ENCODE measurements at places on chromosomes 7 and 10.

DNA sequence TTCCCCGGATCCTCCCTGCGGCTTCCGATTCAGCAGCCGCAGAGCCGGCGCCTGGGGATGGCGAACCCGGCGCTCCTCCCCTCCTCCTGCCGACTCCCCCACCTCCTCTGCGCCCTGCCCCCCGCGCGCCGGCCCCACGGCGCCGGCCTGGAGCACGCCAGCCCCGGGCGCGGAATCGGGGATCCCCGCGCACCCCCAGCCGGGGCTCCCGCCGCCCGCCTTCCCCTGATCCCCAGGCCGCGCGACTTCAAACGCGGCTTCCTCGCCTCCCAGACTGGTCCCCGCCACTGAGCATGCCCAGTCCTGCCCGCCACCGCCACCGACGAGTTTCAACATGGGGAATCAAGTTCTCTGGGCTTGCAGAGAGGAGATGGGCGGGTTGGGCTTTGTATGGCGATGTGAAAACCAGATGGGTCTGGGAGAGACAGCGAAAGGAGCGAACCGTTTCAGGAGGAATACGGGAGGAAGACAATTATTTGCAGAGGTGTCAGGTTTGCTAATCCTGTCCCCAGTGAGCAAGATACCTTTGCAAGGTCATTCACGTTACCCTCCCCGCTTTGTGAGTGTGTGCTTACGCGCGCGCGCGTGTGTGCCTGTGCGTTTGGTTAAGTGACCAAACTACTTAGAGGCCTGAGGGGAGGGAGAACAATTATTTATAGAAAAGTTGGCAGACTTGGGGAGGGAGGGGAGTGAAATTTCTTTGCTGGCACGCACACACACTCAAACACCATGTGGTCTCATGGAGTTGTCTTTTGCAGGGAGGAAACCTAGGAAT is at the start of gene PANK1:
PANK1 (minus strand) TSS at position 276 of the 775 bp plus-strand sequence. CDS start 351 bp downstream, outside the sequence.
- peak; percentile 84 for DNase-seq

- no peak for DNase-seq
These were observed 345.2 kb upstream of the C7orf33 start for GRCh38 chr7:148245381-148245780.

DNA sequence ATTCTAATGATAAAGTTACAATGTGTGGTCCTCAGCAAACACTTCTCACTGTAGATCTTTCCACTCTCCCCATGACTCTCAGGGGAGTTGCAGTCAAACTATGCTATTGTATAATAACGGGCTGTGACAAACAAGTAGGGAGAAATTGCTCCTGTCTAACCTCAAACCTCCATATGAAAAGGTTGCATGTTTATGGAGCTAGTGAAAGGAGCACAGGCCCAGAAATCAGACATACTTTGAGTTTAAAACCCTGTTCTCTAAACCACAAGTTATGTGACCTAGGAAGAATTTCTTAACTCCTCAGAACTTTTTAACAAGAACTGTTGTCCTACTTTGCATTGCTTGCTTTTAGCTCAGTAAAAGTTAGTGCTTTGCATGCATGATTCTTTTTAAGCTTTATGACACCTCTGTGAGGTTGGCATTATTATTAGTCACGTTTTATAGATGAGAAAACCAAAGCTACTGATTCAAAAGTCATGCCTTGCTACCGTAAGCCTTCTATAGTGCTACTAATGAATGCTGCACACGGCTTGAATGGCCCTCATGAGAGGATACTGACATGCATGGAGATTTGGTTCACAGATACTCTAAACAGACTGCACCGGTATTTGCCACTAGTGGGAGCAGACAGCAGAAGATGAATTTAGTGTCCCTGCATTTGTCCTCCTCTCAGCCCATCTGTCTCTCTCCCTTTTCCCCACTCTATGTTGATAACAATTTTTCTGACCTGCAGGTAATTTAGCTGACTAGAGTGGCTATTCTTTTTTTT is 129.5 kb upstream of the PCGF5 start:
- DNase-seq, result peak; percentile 24

DNA sequence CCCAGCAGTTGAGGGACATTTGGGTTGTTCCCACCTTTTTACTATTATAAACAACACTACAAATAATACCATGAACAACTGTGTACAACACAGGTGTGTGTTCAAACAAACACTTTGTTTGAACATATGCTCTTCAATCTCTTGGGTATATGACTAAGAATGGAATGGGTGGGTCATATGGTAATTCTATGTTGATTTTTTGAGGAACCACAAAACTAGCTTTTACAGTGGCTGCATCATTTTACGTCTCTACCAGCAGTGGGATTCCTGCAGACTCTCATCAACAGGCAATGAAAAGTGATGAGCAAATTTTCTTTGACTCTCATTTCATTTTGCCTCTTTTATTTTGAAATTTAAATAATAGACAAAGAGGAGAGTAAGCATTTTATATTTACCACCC is 116.9 kb upstream of the KLF14 start:
- no peak for DNase-seq

GRCh38 chr7:101950450-101951119 is 133.2 kb downstream of the CUX1 start:
- no peak for DNase-seq

DNA sequence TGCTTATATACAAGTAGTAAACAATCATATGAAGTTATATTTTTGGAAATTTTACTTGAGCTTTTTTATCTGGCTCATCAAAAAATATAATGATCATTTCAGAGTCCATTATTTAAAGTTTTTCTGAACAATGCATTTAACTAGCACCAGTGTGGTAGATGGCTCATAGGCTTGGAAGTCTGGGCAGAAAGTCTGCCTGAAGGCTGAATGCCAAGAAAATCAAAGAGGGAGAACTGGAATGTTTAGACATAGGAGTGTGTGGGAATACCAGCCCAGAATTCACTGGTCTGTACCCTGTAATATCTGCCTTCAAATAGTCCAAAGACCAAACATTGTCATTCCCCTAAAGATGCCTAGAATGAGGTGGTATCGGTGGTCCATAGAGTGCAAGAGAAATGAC is 40.3 kb upstream of the ANK3 start:
- DNase-seq, result no peak

DNA sequence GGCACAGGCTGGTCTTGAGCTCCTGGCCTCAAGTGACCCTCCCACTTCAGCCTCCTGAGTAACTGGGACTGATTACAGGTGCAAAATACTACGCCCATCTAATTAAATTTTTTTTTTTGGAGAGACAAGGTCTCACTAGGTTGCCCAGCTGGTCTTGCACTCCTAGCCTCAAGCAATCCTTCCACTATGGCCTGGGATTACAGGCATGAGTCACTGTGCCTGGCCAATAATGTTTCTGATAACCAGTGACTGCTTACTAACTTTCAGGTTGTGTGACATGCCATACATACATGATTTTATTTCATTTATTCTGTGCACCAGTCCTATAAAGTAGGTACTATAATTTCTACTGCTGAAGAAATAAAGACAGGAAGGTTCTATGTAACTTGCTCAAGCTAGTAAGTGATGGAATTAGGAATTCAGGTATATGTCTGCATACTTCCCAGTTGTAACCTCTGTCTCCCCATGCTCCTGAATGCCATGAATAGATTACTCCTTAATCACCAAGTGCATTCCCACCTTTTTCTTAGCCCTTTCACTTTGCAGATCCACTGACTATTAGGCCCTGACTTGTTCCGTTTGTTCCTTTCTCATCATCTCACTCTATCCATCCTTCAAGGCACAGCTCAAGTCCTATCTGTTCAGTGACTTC is 28.1 kb downstream of the MCU start:
- DNase-seq, result no peak

GRCh38 chr10:131838966-131839742 is 61.7 kb upstream of the PPP2R2D start:
- DNase-seq, result no peak

- DNase-seq, result no peak
These were observed 197.2 kb upstream of the SH2B2 start for GRCh38 chr7:102089175-102090098.

- DNase-seq, result peak; percentile 73
These were observed 154.8 kb upstream of the PRR15 start for GRCh38 chr7:29408841-29409243.

DNA sequence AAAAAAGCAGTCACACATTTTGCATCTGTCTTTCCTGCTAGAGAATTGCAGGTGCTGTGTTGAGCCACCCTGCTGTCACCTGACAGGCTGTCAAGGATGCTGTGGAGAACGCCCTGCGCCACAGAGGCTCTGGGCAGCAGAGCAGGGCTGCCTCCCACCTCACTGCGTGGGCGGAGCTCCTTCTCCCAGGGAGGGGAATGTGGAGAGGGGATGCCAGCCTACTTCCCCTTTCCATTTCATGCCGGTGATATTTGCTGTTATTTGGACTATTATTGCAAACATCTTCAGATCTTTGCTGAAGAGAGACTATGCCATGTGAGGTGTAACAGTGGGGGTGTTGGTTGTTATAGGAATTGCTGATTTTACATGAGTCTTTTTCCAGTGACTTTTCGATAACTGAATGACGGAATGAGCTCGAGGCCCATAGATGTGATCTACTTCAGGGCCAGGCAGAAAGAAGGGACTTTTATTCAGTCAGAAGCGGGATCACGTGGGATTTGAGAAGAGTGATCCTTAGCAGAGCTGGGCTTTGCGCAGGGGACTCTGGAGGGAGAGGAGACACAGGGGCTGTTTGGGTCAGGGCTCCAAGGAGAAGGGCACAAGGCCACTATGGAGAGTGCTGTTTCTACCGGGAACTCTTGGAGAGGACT is 13.6 kb upstream of the PRKAG2 start:
- no peak for DNase-seq

DNA sequence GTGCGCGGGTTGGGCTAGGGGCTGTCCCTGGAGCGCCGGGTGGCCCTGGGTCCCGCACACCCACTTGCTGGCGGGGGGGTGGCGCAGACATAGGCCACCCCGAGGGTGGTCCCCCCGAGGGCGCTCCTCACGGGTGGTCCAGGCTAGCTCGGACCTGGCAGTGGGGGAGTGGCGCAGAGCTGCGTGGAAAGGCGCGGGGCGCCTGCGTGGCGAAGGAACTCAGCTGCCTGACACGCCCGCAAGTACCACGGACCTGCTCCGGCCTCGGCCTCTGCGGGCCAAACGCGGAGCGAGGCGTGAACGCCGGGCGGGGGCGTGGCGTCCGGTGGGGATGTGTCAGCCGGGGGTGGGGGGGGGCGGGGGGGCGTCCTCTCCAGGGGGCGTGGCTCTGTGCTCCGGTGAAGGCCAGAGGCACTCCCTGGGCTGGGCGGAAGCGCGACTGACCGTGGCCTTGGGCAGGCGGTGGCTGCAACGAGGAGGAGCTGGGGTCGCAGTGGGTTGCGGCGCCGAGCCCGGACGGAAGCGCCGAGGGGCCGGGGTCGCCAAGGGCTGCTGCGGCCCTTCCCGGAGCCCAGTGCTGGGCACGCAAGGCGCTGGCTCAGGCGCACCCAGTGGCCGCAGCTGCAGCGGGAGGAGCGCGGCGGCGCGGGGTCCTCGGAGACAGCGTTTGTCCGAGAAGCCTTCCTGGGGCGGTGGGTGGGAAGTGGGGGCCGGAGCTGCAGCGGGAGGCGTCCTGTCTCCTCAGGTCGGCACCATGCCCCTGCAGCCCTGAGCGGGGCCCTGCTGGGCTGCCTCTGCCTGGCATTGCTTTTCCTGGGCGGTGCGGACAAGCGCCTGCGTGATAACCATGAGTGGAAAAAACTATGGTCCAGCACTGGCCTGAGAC is 58.9 kb upstream of the NUPR2 start:
- DNase-seq, result no peak

- no peak for DNase-seq
These were observed 19.1 kb downstream of the ZFAND4 start for GRCh38 chr10:45653454-45653853.

DNA sequence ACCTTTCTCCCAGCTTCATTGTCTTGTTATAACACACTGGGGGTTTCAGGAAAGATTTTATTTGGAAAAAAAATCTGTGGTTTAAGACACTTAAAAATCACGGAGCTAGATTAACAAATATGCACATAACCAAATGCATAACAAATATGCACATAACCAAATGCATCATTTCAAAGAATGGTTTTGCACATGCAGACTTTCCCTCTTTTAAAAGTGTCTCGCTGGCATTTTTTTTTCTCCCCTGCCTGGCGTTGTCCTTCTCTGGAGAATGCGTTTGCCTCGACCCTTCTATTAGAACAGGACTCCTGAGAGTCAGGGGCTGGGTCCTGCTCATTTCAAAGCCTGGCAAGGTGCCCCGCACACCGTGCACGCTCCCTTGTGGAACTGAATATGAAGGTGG is 42.7 kb upstream of the LOXL4 start:
- DNase-seq, result no peak

DNA sequence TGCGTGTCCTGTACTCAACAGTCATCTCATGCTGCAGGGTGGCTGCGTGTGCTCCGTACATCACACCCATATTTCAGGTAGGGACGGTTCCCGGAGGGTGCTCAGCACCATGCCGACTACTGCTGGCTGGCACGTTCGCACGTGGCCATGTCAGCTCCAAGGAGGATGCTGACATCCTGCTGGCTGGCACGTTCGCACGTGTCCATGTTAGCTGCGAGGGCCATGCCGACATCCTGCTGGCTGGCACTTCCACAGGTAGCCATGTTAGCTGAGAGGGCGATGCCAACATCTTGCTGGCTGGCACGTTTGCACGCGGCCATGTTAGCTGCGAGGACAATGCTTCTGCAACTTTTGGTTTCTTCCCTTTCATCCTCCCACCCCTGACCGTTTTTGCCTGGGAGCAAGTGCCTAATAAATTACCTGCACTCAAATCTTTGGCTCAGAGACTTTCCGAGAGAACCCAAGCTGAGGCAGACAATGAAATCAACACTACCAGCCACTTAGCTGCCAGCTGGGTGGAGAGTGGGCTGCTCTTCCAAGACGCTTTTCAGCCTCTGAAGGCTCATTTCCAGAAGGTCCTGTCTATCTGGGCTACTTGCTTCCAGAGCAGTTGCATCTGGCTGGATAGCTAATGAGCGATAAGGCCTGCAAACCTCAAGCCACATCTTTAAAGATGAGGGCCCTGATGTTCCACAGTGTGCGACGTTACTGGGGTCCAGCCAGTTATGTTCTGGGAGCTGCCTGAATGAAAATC is 104.6 kb downstream of the WDR37 start:
- DNase-seq, result no peak

DNA sequence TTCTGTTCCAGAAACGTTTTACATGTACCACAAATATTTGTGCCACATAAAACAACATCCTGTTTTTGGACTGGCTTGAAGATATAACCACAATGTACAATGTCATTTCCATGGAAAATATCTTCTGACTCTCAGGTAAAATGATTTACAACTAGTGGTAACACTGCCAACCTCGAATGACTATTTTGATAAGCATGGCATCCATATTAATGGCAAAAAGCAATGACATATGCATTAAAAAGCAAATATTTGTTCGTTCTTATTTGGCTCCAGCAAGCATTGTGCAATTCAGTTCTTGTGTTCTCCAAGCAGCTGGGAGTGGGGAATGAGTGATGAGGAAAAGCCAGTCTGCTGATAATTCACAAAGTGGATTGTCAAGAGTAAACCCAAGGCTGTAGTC is 289.0 kb downstream of the PLXDC2 start:
- DNase-seq, result no peak

- no peak for DNase-seq
These were observed 169.9 kb downstream of the SKIDA1 start for GRCh38 chr10:21355591-21356011.

Data from GM20000 (cell line).